ENCODE measurements at places on chromosomes 7 and 10.

DNA sequence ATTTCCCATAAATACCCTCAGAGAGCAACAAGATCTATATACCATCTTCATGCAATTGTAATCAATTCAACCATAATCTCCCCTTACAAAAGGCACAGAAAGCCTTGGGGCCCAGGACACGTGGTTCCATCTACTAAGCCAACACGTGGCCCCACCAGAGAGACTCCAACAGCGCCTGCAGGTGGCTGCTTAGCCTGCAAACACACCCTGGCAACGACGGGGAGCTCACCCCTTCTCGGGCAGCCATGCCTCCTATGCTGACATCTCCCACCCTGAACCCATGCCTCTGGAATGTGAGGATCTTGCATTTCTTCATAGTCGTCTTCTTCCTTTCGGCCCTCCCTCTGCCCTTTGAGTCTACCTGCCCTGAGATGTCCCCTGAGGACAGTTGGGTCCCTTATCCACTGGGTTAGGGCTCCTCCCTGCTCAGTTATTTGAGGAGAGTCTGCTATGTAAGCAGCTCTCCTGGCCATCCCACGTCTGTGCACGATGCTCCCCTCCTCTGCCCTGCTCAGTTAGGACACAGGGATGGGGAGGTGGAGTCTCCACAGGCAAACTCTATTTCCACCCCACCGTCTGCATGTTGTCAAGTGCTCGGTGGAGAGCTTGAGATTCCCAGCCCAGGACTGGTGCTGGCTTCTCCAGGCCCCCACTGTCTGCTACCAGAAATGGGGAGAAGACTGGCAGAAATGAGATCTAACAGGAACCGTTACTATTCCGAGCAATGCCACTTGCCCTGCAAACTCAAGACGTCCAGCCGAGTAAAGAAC is 36.5 kb downstream of the EBF3 start:
- DNase-seq: no peak
- H3K36me3 ChIP-seq: no peaks in the 10 kb centered on the region
- H3K4me1 ChIP-seq: no peaks in the 10 kb centered on the region
- no peak overlapping the region for H3K27ac ChIP-seq

DNA sequence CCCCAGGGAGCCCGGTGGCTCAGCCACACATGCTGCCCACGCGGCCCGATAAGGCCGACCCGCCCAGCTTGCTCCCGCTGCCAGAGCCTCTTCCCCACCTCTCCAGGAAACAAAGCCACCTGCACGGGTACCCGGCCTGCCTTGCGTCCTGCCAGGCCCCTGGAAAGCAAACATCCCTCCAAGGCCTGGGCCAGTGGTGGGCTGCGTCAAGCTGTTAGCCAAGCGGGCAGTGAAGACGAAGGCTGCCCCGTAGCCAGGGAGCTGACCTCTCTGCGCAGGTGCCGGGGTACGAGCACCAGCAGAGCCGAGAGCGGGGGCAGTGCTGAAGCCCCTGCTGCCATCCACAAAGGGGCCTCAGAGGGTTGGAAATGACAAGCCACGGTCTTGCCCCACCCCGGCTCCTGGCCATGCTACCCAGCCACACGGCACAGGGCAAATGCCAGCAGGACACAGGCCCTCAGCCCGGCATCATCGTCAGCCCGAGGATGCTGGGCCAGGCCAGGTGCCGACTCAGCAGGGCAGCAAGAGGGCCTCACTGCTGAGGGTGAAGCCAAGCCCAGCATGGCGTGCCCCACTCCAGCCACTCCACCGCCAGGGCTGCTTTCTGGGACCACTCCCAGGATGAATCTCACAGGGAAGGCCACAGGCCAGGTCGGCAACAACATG is 140.0 kb downstream of the PTPRN2 start:
- H3K4me1 ChIP-seq: no peaks in the 10 kb centered on the region
- no peak overlapping the region for H3K27ac ChIP-seq
- H3K36me3 ChIP-seq: no peaks in the 10 kb centered on the region
- no peak for DNase-seq
- H3K4me3 ChIP-seq: no peak overlapping the region

GRCh38 chr10:78371136-78371535 is 337.5 kb downstream of the RPS24 start:
- no peak for DNase-seq
- no peaks in the 10 kb centered on the region for H3K27me3 ChIP-seq
- no peaks in the 10 kb centered on the region for H3K36me3 ChIP-seq
- H3K4me1 ChIP-seq: no peaks in the 10 kb centered on the region

GRCh38 chr7:142908921-142909890 is 23.7 kb upstream of the TRPV6 start:
- no peak for DNase-seq
- no peaks in the 10 kb centered on the region for H3K27me3 ChIP-seq
- H3K4me1 ChIP-seq: no peaks in the 10 kb centered on the region
- no peak overlapping the region for H3K4me3 ChIP-seq

DNA sequence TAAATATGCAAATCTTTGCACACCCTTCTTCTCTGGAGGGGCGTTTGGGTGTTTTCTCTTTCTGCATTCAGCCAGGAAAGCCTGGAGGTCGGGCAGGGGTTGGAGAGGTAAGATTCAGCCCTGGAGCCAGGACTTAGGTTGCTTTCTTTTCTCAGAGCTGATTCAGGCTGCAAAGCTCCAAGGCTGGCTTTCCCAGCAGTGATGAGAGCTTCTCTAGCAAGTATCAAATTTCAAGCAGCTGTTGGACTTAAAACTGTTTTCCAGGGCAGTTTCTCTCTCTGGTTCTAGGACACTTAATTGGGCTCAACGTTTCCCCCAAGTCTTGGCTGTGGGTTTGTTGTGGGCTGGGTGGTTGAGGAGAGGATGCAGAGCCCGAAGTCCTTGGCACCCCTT is 608 bp downstream of the AKR1B10 start:
- no peak overlapping the region for H3K4me3 ChIP-seq
- H3K4me1 ChIP-seq: no peaks in the 10 kb centered on the region
- H3K27ac ChIP-seq: no peak overlapping the region
- H3K27me3 ChIP-seq: no peaks in the 10 kb centered on the region

DNA sequence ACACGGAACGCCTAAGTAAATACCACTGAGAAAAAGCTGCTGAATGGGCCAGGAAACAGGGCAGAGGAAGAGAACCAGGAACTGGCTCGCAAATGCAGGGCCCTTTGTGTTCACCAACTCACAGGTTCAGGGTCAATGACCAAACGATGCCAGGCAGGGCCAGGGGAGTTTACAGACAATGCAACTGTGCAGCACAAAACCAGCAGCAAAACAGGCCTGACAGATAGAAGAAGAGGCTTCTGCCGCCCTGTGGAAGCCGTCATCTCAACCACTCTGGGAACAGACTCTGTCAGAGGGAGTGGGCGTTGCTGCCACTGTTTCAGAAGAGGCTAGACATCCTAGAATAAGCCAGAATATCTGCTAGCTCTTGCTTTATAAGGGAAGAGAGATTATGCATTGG is 117.9 kb downstream of the KMT2E start:
- H3K27me3 ChIP-seq: no peaks in the 10 kb centered on the region
- H3K4me3 ChIP-seq: no peak overlapping the region
- H3K27ac ChIP-seq: no peak overlapping the region
- no peak for DNase-seq
- no peaks in the 10 kb centered on the region for H3K4me1 ChIP-seq

GRCh38 chr7:17069146-17069545 is 187.4 kb upstream of the AGR3 start:
- H3K4me3 ChIP-seq: no peak overlapping the region
- H3K4me1 ChIP-seq: no peaks in the 10 kb centered on the region
- H3K27ac ChIP-seq: no peak overlapping the region
- DNase-seq: no peak

GRCh38 chr7:123715198-123715597 is 33.6 kb downstream of the WASL start:
- no peaks in the 10 kb centered on the region for H3K27me3 ChIP-seq
- no peak overlapping the region for H3K27ac ChIP-seq
- no peak for DNase-seq
- H3K4me3 ChIP-seq: no peak overlapping the region
